ENCODE measurements at places on chromosomes 12 and 14.

DNA sequence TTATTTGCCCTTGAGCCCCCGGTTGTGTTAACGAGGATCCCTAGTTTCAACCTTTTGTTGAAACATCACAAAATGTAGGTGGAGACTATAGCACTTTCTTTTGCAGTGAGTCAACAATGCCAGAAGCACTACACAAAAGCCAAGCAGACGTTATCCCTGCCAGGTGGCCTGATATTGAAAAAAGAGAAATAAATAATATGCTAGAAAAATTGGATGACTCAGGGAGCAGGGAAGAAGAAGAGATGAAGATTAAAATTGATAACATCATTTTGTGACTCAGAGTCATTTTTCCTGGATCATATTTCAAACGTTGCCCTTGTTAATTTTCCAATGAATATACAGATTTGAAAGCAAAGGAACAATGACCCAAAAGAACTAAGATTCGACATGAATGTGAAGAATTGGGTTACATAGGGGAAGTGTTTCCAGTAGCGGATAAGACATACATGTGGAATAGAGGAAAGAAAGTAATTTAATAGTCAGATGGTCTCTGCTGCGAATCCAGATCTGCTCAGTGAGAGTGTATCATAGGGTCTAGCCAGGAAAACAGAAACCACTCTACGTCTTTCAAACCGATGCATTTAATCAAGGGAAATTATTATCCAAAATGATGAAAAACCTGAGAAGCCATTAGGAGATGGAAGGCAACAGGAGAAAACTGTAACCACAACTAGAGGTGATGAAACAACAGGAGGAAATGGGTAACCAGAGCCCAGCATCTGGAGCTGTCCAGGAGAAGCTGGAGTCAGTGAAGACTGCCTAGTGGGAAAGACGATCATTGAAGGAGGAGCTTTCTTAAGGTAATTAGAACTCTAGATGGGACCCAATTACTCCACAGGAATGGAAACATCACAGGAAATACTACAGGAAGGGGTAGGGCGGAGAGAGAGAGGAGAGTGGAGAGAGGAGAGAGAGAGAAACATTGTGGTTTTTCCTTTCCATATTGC is 57.9 kb downstream of the RERG start:
- no peak overlapping the region for H3K4me3 ChIP-seq
- DNase-seq, result no peak
- no peak overlapping the region for H3K27ac ChIP-seq
- no peaks in the 10 kb centered on the region for H3K27me3 ChIP-seq
- H3K4me1 ChIP-seq, result no peaks in the 10 kb centered on the region

- H3K4me1 ChIP-seq, result no peaks in the 10 kb centered on the region
- no peaks in the 10 kb centered on the region for H3K36me3 ChIP-seq
- no peak for DNase-seq
- no peak overlapping the region for H3K4me3 ChIP-seq
Observed at GRCh38 chr14:38971258-38971921, 131.6 kb downstream of the SEC23A start.

DNA sequence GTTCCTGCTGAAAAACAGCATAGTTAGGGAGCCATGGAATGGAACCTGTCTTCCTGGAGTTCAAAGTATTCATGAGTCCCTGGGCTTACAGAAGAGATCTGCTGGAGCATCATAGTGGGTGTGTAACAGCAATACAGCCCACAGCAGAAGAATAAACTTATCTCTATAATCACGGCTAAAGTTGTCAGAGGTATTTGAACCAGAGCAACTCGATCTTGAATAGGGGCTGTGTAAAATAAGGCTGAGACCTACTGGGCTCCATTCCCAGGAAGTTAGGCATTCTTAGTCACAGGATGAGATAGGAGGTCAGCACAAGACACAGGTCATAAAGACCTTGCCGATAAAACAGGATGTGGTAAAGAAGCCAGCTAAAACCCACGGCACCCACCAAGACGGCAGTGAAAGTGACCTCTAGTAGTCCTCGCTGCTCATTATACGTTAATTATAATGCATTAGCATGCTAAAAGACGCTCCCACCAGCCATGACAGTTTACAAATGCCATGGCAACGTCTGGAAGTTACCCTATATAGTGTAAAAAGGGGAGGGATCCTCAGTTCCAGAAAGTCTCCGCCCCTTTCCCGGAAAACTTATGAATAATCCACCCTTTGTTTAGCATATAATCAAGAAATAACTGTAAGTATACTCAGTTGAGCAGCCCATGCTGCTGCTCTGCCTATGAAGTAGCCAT is 223.4 kb downstream of the PCNX1 start:
- H3K36me3 ChIP-seq, result no peaks in the 10 kb centered on the region
- H3K27ac ChIP-seq, result no peak overlapping the region
- peaks cover 2% of the 10 kb centered on the region for H3K4me1 ChIP-seq
- H3K4me3 ChIP-seq, result no peak overlapping the region

DNA sequence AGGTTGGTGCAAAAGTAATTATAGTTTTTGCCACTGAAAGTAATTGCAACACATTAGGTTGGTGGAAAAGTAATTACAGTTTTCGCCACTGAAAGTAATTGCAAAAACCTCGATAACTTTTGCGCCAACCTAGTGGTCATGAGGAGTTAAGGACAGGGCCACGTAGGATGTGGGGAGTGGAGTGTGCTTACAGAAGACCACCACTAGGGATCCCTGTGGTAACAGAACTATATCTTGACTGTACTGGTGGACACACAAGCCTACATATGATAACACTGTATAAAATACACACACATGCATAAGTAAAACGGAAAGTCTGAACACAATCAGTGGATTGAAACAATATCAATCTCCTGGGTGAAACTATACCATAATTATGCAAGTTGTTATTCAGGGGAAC is 187.4 kb upstream of the ABCD2 start:
- H3K27ac ChIP-seq, result no peak overlapping the region
- H3K36me3 ChIP-seq, result no peaks in the 10 kb centered on the region
- H3K4me3 ChIP-seq, result no peak overlapping the region
- no peaks in the 10 kb centered on the region for H3K4me1 ChIP-seq

DNA sequence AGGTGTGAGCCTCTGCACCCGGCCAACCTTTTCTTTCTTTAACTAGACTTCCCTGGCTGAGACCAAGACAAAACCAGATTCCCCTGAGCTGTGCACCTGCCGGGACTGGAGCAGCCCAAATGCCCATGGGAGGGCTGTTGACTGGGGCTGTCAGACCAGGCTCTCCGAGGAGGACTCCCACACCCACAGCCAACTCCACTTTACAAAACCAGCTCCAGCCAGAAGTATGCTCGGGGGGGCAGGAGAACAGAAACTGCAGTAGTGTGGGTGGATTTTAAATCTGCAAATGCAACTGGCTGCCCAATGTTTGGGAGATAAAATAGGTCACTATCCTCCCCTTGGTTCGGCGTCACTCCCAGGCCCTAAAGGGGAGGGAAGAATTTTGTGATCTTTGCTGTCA is 78.5 kb downstream of the VCPKMT start:
- DNase-seq, result no peak
- H3K4me1 ChIP-seq, result peaks cover 23% of the 10 kb centered on the region
- H3K4me3 ChIP-seq, result no peak overlapping the region

DNA sequence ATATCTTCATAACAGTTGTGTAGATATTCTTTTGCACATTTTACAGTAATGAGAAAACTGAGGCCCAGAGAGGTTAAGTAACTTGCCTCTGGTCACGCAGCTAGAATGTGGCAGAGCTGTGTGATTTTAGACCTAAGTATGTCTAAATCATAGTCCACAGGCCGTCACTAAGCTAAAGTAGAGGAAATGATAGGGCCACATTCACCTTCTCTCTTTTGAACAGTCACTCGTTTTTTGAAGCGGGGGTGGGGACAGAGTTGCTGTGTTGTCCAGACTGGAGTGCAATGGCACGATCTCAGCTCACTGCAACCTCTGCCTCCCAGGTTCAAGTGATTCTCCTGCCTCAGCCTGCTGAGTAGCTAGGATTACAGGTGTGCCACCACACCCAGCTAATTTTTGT is 68.5 kb downstream of the RASSF3 start:
- H3K36me3 ChIP-seq, result no peaks in the 10 kb centered on the region
- H3K27me3 ChIP-seq, result no peaks in the 10 kb centered on the region
- H3K4me1 ChIP-seq, result peaks cover 88% of the 10 kb centered on the region

- H3K4me1 ChIP-seq, result peaks cover 29% of the 10 kb centered on the region
- DNase-seq, result peak; percentile 9
- H3K36me3 ChIP-seq, result peaks cover 8% of the 10 kb centered on the region
- H3K27me3 ChIP-seq, result no peaks in the 10 kb centered on the region
- H3K27ac ChIP-seq, result no peak overlapping the region
Observed at GRCh38 chr14:102200690-102201352, 61.1 kb downstream of the WDR20 start.

DNA sequence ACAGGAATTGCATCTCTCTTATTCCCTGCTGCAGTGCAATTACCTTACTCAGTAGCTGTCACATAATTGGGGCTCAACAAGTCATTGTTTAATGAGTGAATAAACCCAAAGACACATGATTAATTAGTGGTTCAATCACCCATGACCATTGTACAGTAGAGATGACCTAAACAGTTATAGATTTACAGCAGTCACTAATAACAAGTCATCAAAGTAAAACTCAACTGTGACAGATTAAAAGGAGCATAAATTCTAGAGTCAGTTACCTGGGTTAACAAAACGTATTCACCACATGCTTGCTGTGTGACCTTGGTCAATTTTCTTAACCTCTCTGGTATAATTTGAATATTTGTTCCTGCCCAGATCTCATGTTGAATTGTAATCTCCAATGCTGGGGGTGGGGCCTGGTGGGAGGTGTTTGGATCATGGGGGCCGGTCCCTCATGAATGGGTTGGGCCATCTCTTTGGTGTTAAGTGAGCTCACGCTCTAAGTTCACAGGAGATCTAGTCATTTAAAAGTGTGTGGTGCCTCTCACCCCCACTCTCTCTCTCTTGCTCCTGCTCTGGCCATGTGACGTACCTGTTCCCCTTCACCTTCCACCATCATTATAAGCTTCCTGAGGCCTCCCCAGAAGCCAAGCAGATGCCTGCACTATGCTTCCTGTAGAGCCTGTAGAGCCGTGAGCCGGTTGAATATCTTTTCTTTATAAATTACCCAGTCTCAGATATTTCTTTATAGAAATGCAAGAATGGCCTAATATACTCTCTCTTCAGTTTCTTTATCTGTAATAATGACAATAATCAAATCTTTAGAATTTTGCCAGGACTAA is 141.9 kb upstream of the PLEKHG7 start:
- peaks cover 10% of the 10 kb centered on the region for H3K4me1 ChIP-seq
- H3K27ac ChIP-seq, result no peak overlapping the region
- no peak for DNase-seq
- no peak overlapping the region for H3K4me3 ChIP-seq
- H3K36me3 ChIP-seq, result no peaks in the 10 kb centered on the region

DNA sequence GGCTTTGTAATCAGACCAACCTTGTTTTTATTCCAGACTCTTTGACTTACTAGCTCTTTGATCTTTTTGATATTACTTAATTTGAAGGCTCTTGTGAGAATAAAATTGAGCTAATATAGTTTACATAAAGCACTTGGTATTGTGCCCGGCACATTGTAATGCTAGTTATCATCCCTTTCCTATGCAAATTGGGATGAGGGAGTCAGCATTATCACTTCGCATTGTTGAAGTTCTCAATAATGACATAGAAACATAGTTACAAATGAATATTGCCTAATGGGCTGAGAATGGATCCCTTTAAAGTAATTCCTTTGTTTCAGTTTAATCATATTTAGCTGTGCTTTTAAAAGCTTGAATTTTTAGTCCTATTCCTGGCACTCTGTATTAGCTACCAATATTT is 36.6 kb downstream of the SUPT16H start:
- no peak for DNase-seq
- no peak overlapping the region for H3K4me3 ChIP-seq
- H3K36me3 ChIP-seq, result peaks cover 11% of the 10 kb centered on the region
- H3K4me1 ChIP-seq, result no peaks in the 10 kb centered on the region
- no peaks in the 10 kb centered on the region for H3K27me3 ChIP-seq
- no peak overlapping the region for H3K27ac ChIP-seq

GRCh38 chr12:120847814-120848213 is 56.3 kb downstream of the SPPL3 start:
- DNase-seq, result no peak
- H3K36me3 ChIP-seq, result no peaks in the 10 kb centered on the region
- H3K4me3 ChIP-seq, result no peak overlapping the region
- H3K4me1 ChIP-seq, result peaks cover 21% of the 10 kb centered on the region
- no peaks in the 10 kb centered on the region for H3K27me3 ChIP-seq
- no peak overlapping the region for H3K27ac ChIP-seq

GRCh38 chr14:94940263-94940993 is 170.5 kb upstream of the GSC start:
- no peak for DNase-seq
- H3K4me1 ChIP-seq, result no peaks in the 10 kb centered on the region
- H3K36me3 ChIP-seq, result no peaks in the 10 kb centered on the region
- H3K27ac ChIP-seq, result no peak overlapping the region

DNA sequence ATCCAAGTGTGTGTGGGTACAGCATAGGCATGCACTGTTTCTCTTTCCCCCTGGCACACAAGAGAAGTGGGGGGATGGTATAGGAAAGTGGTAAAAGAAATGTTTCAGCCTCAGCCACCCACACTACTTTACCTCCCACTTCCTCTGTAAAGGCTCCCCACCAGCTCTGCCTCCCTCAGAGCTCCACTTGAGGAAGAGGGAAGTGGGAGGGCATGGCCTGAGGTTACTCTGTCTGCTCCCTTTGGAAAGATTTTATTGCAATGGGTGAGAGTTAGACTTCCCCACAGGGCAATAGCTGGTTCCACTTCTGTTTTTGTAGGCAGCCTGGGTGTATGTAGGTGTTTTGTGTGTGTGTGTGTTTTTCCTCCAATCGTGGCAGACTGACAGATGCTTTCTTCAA is 145.3 kb downstream of the SSPN start:
- no peak overlapping the region for H3K4me3 ChIP-seq
- no peaks in the 10 kb centered on the region for H3K27me3 ChIP-seq
- peaks cover 5% of the 10 kb centered on the region for H3K36me3 ChIP-seq
- DNase-seq, result no peak
- H3K27ac ChIP-seq, result no peak overlapping the region
- no peaks in the 10 kb centered on the region for H3K4me1 ChIP-seq

DNA sequence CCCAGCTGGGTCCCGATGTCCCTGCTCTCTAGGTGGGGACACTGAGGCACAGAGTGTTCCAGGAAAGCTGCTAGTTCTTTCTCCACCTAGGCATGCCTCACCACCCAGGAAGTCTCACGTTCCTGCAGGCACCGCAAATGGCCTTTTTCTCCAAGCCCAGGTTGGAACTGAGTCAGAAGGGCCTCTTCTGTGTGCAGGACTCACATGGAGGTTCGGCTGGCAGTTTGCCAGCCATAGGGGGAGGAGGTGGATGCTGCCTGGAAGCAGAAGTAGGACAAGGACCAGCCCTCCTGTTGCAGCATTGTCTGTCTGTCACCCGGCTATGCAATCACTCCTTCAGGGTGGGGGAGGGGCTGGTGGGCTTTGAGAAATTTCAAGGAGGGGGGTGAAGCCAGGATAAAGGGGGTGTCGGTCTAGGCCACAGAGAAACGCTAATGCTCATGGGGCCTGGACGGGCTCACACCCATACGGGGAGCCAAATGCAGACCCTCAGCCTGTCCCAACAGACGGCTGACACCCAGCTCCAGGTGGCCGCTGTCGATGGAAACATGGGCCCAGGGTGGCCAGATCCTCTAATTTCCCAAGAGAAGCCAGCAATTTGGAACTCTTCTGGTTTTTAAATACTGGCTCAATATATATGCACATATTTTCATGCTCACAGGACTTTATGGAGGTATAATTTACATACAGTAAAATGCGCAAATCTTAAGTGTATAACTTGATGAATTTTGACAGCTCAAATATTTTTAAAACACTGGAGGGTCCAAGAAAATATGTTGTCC is 120.5 kb downstream of the PHETA1 start:
- H3K36me3 ChIP-seq, result no peaks in the 10 kb centered on the region
- no peak overlapping the region for H3K4me3 ChIP-seq
- no peak for DNase-seq
- H3K27me3 ChIP-seq, result peaks cover 44% of the 10 kb centered on the region
- H3K4me1 ChIP-seq, result no peaks in the 10 kb centered on the region

Data from T-cell (primary cell).